ENCODE measurements at places on chromosomes 16 and 17. TPM values are rescaled to one million over a fixed set of nuclear protein-coding genes. Genes with fewer than 3 reads are reported as not detected.

The KRTAP17-1 gene
- total RNA-seq = not detected

The SLC5A10 gene
- 0.26 TPM for total RNA-seq

The MT1E gene
- not detected for total RNA-seq

The KRT16 gene
- 1.1 TPM for total RNA-seq

The MYH2 gene
- total RNA-seq = not detected

The CCL8 gene
- not detected for total RNA-seq

The RILP gene
- total RNA-seq = 14.0 TPM

The VASN gene
- 6.1 TPM for total RNA-seq

Data from A549 treated with Mapracorat at 1 μM for 4 hours (cell line).